CD4-positive, alpha-beta T cell treated with Interleukin-4 for 4 hours (primary cell): ENCODE measurements at places on chromosomes 3 and 15.
A peak's percentile ranks its signal among the peaks of the same experiment; 100 is the strongest.

GRCh38 chr3:141849056-141849815 is 27.2 kb upstream of the ATP1B3 start:
- no peak for DNase-seq

DNA sequence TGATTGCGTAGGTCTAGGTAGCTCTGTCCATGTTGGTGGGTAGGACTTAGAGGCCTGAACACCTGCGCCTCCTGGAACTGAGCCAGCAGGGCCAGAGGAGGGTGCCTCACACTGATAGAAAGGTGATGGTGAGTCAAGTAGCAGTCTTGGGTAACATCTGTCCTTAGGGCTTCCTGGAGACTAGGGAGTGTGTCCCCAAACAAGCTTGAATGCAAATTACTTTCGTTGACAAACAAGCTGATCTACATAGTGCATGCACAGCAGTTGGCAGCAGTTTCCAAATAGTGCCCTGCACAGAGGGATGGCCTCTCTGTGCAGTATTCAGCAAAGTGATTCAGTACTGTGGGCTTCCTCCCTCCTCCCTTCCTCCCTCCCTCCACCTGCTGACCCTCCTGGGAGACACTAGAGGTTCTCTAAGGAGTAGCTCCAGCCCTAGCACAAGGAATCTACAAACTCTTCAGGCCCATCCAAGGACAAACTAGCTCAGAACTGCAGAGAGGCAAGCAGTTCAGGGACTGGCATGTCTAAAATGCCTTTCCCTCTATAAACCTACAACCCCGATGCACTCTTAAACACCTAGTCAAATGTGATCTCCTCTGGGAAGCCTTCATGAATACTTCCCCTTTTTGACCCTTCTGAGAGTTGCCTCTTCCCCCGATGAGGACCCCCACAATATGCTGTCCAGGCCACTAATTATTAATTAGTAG is 61.0 kb downstream of the TLE3 start:
- DNase-seq = no peak

- peak; percentile 89 for DNase-seq
These were observed 826 bp downstream of the EEF1AKMT4 start for GRCh38 chr3:184250167-184250828.

- DNase-seq = no peak
These were observed 411.1 kb downstream of the SOX2 start for GRCh38 chr3:182122779-182123178.

DNA sequence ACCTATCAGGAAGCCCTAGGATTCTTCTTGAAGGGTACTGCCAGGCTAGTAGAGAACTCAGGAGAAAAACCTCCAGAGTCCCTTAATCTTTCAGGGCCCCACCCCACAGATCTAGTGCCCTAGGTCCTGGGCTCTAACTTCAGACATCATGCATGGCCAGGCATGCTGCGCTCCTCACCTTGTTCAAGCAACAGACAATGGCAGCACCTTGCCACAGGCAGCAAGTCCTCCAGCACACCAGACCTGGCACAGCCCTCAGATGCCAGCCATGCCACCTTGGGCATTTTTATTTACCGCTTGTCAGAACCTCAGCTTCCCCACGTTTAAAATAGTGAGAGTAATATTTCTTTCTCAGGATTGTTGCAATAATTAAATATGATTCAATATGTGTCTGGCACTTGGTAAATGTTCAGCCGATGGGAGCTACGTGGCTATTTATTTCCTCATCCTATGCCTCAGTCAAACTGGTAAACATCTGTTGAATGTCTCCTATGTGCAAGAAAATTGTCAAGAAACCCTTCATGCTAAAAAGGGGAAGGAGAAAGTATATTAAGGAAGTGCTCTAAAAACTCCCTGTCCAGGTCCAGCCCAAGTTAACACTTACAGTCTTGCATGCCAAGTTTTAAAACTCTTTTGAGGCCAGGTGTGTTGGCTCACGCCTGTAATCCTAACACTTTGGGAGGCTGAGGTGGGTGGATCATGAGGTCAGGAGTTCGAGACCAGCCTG is 14.5 kb upstream of the CCR1 start:
- no peak for DNase-seq

DNA sequence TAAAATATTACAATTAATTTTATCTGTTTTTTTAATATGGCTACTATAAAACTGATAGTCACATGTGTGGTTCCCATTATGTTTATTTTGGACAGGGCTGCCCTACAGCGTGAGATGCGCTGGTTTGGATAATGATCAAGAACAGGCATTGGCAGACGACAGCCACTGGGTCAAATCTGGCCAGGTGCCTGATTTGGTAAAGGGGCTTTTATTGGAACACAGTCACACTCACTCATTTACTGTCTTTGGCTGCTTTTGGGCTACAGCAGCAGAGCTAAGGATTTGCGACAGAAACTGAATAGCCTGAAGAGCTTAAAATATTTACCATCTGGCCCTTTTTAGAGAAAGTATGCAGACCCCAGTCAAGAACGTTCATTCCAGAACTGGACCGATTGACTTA is 724.2 kb upstream of the CFAP20DC start:
- DNase-seq = no peak
